ENCODE measurements at places on chromosomes 7 and 10.

- DNase-seq, result peak; percentile 49
- H3K4me1 ChIP-seq, result peaks cover 20% of the 10 kb centered on the region
- H3K27me3 ChIP-seq, result peaks cover 42% of the 10 kb centered on the region
- peaks cover 5% of the 10 kb centered on the region for H3K36me3 ChIP-seq
Observed at GRCh38 chr10:123274306-123275135, 120.3 kb downstream of the BUB3 start.

DNA sequence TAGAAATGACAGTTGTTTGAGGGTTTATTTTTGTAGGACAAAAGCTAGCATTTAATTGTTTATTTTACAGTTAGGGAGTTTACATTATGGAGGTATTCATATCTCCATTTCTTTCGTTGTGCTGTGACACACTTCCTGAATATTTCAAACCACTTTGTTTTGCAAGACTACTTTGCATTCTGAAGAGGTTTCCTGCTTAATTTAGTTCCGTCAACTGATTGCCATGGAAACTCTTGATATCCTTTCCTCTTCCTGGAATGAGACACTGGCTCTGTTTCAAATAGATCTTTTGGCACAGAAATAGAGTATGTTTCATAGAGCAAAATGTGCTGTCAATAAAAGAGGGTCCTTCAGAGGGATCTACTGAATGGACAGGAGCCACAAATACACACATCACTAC lies 159.5 kb upstream of the AGR3 start:
- H3K4me1 ChIP-seq, result no peaks in the 10 kb centered on the region
- no peaks in the 10 kb centered on the region for H3K36me3 ChIP-seq
- no peak overlapping the region for H3K27ac ChIP-seq
- H3K27me3 ChIP-seq, result peaks cover 5% of the 10 kb centered on the region

DNA sequence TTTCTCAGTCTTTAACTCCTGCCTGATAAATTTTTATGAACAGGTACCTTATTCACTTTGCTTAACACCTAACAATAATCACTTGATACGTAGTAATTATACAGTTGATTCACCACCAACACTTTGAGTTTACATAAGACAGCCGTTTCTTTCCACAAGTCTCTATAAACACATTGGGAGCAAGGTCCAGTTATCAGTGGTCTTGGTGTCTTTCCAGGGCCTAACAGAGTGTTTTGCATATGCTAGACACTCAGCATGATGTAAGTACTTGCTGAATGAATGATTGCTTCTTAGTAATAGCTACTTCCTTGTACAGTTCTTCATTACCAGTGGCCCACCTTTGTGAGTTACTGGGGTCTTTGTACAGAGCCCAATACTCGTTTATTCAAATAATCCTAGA lies 6.4 kb downstream of the CLDN12 start:
- H3K27me3 ChIP-seq, result no peaks in the 10 kb centered on the region
- no peak for DNase-seq

GRCh38 chr7:143390104-143390772 lies 9.1 kb downstream of the ZYX start:
- peaks cover 3% of the 10 kb centered on the region for H3K27me3 ChIP-seq
- H3K4me3 ChIP-seq, result no peak overlapping the region
- H3K36me3 ChIP-seq, result peaks cover 24% of the 10 kb centered on the region
- peaks cover 15% of the 10 kb centered on the region for H3K4me1 ChIP-seq
- no peak overlapping the region for H3K27ac ChIP-seq

DNA sequence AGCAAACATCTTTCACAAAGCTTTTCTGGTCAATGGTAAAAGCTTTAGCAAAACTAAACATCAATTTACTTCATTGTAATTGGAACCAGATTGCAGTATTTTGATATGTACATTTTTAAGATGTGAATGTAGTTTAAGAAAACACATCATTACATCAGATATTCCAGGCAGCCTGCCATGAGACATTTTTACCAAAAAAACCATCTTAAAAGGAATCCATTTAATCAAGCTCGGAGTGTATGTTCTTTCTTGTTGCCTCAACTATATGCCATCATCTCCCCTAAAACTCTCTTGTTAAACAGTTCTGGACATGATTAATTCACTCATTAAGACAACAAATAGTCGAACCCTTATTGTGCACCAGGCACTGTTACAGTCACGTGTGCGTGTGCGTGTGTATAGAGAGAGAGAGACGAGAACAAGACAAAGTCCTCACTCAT lies 97.5 kb downstream of the UBE2H start:
- peaks cover 4% of the 10 kb centered on the region for H3K27me3 ChIP-seq
- peaks cover 32% of the 10 kb centered on the region for H3K4me1 ChIP-seq
- DNase-seq, result no peak
- no peak overlapping the region for H3K4me3 ChIP-seq
- H3K27ac ChIP-seq, result no peak overlapping the region

DNA sequence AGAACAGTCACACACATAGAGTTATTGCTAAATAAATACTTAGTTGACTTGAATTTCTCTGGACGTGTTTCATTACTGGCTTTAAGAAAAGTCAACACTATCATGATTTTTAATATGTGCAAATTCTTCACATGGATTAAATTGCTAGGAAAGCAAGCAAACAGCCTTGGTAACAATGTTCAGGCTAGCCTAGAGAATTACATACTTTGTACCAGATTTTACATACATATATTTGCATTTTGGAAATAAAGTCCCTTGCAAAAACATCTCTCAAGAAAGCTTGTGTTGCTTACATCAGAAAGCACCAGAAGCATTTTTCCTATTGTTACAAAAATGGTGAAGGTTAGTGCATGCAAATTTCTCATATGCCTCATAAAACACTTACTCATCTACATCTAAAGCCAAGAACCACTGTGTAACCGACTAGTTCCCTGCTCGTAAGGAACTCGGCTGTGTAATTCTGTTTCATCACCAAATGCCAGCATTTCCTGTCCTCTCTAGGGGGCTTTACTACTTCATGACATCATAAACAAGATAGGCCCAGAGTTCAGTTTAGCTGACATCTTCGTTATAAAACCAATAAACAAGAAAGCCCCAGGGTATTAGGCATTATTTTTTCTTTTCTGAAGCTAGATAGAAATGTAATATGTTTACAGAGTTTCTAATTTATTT lies 87.8 kb downstream of the CFAP58 start:
- H3K27ac ChIP-seq, result peak overlapping the region; percentile 1
- H3K36me3 ChIP-seq, result no peaks in the 10 kb centered on the region
- peaks cover 8% of the 10 kb centered on the region for H3K4me1 ChIP-seq
- no peak overlapping the region for H3K4me3 ChIP-seq
- no peaks in the 10 kb centered on the region for H3K27me3 ChIP-seq

GRCh38 chr10:128114901-128115300 lies 11.3 kb downstream of the MKI67 start:
- no peak overlapping the region for H3K4me3 ChIP-seq
- H3K27me3 ChIP-seq, result peaks cover 3% of the 10 kb centered on the region
- H3K4me1 ChIP-seq, result no peaks in the 10 kb centered on the region

DNA sequence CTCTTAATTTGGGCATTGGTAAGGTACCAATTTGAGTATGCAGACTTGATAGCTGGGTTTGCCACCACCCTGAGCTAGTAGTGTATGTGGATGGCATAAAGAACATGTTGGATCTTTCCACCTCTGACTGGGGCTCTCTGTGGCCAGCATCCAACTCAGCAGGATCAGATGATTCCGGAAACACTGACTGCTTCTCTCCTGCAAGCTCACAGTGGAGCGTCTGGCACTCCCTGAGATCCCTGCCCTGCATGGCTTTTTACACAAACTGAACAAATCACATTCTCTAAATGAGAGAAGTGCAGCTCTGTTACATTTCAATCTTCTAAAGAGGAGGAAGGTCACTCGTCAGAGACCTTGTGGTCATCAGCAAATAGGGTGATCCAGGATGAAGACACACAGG lies 1057.5 kb downstream of the NRG3 start:
- DNase-seq, result no peak
- peaks cover 7% of the 10 kb centered on the region for H3K27me3 ChIP-seq
- H3K36me3 ChIP-seq, result no peaks in the 10 kb centered on the region
- no peak overlapping the region for H3K27ac ChIP-seq

- H3K4me3 ChIP-seq, result no peak overlapping the region
- H3K36me3 ChIP-seq, result no peaks in the 10 kb centered on the region
- H3K27me3 ChIP-seq, result peaks cover 33% of the 10 kb centered on the region
- H3K27ac ChIP-seq, result no peak overlapping the region
- no peak for DNase-seq
- H3K4me1 ChIP-seq, result peaks cover 13% of the 10 kb centered on the region
Observed at GRCh38 chr10:49212783-49213182, 24.6 kb upstream of the TMEM273 start.

DNA sequence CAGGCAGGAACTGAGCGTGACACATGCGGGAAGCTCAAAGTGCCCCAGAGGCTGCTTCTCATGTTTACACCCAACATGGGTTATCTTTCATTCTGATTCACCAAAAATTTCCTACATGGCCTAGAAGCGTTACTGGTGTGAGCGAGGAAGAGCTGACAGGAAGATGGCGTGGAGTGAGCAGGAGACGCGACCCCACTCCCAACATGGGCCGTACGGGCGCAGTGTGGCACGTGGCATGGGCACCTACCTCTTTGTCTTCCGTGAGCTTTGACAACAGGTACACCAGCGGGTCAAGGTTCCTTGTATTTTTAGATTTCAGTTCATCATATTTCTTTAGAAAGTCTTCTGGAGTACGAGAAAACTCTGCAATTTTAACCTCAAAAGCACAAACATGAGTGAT lies 8.9 kb downstream of the TUBGCP2 start:
- peaks cover 12% of the 10 kb centered on the region for H3K4me1 ChIP-seq
- no peak overlapping the region for H3K4me3 ChIP-seq
- DNase-seq, result no peak
- H3K27ac ChIP-seq, result peak overlapping the region; percentile 9
